ENCODE measurements at places on chromosomes 6 and 20.

DNA sequence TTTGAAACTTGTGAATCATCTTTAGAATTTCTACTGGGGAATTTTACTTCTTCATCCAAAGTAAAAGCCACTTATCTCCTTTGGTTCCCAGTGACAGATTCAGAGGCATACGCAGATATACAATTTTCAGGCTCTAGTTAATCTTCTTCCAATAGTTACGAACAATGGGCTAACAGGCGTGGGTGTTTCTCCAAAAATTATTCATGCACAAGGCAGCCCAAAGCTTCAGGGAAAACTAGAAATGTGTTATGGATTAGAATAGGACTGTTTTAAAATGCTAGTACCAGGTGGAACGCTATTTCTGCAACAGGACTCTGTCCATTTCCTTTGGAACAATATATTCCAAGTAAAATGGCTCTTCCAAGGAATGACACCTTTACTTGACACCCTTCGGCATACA, 102.2 kb downstream of the ZNF217 start:
- DNase-seq: no peak

DNA sequence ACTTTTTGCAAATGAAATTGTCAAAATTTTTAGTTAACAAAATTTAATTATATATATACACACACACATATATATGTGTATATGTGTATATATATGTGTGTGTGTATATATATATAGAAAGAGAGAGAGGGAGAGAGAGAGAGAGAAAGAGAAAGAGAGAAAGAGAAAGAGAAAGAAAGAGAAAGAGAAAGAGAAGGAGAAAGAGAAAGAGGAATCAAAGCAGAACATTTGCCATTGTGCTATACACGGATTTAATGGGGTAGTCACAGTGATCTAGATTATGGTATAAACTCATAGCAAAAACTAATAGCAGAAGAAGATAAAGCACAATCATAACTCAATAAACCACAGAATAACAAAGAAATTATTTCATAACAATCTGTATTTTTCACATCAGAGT, 126.7 kb downstream of the DST start:
- no peak for DNase-seq

DNA sequence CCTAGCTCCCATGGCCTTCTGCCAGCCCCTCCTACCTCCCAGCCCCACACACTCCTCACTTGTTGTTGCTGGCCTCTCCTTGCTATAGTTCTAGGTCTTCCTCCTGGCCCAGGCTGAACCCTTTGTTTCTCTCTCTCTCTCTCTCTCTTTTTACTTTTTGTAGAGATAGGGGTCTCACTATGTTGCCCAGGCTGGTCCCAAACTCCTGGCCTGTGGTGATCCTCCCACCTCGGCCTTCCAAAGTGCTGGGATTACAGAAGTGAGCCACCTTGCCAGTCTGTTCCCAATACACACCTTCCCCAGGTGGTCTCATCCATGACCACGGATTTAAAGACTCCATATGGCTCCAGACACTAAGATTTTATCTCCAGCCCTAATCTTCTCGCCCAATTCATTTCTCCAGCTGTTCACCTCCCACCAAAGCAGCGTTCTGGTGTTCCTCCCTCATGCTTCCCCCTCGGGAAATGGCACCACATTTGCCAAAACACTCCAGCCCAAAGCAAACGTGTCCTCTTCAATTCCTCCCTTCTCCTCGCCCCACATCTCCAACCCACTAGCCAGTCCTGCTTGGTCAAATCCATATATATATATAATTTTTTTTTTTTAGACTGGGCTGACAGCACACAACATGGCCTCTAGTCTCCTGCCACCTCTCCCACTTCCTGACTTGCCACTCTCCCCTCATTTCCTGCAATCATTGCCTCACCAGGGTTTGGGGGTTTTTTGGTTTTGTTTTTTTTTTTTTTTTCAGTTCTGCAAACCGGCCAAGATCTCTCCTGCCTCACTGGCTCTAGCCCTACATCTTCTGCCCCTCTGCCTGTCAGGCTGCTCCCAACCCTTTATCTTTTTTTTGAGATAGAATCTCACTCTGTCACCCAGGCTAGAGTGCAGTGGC, 104.4 kb downstream of the NCR2 start:
- no peak for DNase-seq

- DNase-seq: no peak
Observed at GRCh38 chr6:168515376-168515775, 74.4 kb downstream of the SMOC2 start.

DNA sequence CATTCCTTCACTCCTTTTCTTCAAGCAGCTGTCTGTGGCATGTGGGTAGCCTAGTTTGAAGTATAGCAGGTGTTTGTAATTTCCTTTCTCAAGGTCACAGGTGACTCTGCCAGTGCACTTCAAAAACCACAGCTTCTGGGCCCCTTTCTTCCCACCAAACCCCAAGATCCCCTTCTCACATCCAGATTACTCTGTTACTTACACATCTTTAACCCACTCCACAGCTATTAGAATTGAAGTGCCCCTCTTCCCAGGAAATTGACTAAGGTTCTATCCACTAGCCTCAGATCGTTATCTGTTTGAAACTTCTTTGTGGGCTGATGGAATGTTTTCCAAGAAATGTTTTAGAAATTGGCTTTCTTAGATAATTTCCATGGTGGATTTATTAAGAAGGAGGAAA, 150.8 kb downstream of the AHI1 start:
- DNase-seq: no peak

GRCh38 chr20:58141496-58141895, 87.0 kb downstream of the ANKRD60 start:
- DNase-seq: no peak

DNA sequence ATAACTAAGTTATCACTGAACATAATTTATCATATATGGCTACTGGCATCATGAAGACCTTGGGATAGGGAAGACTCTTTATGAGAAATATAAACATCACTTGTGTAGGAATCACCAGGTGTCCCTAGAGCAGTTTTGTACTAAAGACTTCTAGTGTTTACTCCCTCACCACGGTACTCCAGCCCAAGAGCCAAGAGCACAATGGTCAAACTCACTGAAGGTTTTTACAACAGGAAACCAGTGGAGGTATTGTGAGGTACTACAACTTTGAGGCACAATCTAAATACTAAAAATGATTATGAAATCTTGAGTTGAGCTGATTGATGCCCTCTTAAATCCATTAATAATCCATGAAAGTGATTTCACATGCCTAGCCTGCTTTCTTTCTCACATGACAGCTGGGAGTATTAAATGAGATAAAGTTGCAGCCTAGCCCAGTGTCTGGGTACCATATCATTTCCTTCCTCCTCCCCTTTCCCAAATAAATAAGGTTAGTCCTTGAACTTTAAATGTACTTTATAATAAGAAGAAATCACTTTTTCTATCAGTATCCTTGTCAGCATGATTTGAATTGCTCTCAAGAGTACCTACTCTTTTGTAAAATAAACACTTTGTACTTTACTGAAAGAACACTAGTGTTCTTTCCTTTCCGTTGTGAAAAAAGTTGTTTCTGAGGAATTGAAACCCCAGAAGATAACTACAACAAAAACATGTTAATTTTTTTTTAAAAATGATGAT, 26.5 kb downstream of the GLO1 start:
- DNase-seq: no peak

GRCh38 chr20:33850159-33850558, 39.0 kb downstream of the CHMP4B start:
- DNase-seq: no peak

GRCh38 chr6:145423936-145424335, 311.4 kb downstream of the EPM2A start:
- DNase-seq: no peak

DNA sequence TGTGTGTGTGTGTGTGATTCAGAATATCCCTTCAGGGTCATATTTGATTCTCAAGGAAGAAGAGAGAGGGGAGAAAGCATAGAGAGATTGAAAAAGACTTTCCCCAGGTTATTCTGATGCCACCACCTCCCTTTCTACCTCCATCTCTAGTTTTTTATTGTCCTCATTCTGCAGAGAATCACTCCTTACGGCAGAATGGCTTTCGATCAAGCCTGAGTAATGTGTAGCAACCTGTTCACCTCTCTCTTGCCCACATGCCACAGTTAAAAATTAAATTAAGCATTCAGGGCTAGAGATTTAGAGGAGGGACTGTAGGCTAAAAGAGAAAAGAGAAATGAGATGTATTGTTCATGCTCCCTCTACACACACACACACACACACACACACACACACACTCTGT, 18.1 kb downstream of the KLHL32 start:
- no peak for DNase-seq

DNA sequence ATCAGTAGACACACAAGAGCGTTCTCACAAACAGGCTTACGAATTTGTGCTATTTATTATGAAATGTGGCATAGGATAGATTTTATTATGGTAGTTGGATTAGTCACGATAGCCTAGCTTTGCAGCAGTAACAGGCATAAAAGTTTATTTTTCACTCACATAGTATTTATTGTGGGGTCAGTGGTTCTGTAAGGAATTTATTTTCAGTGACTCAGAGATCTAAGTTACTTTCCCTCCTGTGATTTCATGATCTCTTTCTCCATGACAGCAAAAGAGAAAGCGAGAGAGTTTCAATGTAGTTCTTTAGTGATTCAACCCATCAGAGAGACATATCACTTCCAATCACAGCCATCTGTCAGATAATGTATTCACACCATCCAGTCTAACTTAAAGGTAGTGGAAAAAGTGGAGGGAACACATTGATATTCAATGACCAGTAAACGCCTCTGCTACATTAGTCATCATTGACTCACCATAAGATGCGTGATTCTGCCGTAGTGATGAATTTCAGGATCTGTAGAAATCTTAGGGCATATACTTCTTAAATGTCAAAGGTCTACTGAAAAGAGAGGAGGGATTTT, 605.5 kb downstream of the HDGFL1 start:
- DNase-seq: peak; percentile 90

- DNase-seq: no peak
Observed at GRCh38 chr20:46050444-46050843, 21.4 kb downstream of the SLC12A5 start.

All from AG04449 (cell line).